ENCODE measurements at places on chromosomes 12 and 14.
A peak's percentile ranks its signal among the peaks of the same experiment; 100 is the strongest.

DNA sequence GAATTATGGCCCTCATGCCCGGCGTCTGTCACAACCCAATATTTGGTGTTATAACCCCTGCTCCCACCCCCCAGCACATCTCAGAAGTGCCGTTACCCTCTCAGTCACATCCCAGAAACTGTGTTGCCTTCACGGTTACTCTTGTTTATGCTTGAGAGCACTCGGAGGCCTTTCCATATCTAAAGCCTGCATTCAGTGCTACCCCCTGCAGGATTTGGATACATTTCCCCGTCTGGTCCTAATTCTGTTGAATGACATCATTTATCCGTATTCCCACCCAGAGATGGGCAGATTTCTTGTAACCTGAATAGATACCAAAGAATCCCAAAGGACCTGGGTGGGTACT is 19.1 kb upstream of the FOS start:
- no peak for DNase-seq

GRCh38 chr14:95314609-95315008 is 5.1 kb downstream of the CLMN start:
- no peak for DNase-seq

- DNase-seq, result no peak
Observed at GRCh38 chr14:39097159-39097558, 5.9 kb downstream of the SEC23A start.

- DNase-seq, result no peak
Observed at GRCh38 chr14:77965919-77966435, 166.1 kb downstream of the ADCK1 start.

DNA sequence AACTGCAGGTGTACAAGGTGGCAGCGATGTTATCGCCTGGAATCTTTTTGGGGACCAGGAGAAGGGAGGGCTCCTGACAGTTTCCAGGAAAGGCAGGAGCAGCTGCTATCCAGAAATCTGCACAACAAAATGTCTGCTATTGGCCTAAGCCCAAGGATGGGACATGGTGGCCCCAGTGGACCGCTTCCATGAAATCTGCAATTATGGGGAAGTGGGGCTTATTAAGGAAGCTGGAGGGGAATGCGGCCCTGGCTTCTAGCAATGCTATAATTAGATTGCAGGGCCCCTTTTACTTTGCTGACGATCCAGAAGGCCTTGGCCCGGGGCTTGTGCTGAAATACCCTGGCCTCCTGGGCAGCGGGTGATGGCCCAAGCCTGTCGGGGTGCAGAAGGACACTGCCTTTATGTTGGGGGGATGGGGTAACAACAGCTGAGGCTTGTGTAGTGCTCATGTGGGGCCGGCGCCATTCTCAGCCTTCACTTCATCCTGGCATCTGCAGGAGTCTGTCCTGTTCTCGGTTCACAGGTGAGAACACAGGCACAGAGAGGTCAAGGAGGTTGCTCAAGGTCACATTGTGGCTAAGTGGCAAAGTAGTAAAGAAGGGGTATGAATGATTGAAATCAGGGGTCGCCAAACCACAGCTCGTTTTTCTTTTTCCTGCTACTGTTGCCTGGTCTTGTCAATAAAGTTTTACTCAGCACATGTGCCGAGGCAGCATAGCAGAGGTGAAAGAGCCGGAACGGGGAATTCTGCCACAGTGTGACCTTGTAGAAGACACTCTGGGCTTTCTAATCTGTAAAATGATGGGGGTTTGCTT is 153.5 kb downstream of the RBM19 start:
- no peak for DNase-seq

GRCh38 chr12:111598637-111599452 is at the start of gene ATXN2:
TSS of gene ATXN2 (minus strand) at chr12:111599315. CDS start at chr12:111599034, 281 bp downstream.
- DNase-seq, result peak; percentile 41

DNA sequence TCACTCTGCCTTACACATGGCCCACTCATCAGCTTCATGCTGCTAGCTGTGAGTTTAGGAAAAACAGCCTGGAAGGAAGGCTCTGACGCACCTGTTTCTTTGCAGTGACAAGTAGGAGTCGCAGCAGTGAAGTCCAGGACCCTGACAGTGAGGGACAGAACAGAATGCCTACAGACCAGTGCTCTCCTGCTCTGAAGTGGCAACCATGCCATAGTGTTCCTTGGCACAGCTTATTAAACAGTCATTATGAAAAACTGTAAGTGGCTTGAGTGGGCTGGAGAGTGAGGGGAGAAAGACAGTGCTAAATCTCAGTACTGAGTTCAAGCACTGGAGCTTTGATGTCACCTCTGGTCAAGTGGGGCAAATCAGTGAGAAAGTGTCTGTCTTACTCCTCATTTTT is 61.7 kb downstream of the MYRFL start:
- DNase-seq, result no peak

DNA sequence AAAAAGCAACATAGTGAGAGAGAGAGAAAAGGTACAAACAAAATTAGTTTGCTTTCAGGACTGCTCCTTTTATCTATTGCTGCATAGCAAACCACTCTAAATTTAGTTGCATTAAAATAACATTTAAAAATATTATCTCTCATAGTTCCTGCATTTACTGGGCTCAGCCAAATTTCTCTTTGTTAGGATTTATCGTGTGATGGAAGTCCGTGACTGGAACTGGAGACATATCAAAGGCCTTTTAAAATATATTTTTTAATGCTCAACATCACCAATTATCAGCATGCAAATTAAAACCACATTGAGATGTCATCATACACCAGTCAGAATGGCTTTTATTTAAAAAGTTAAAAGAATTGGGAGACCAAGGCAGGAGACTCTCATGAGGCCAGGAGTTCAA is 107.6 kb upstream of the SYT1 start:
- DNase-seq, result no peak

GRCh38 chr12:32124637-32125036 is 18.0 kb downstream of the BICD1 start:
- DNase-seq, result no peak

GRCh38 chr14:72739446-72740405 is 154.2 kb downstream of the DPF3 start:
- DNase-seq, result no peak

- DNase-seq, result no peak
Observed at GRCh38 chr12:10584415-10584814, 29.0 kb downstream of the MAGOHB start.

- DNase-seq, result no peak
Observed at GRCh38 chr14:61381553-61381952, 60.2 kb downstream of the PRKCH start.

GRCh38 chr12:65956056-65956738 is 131.9 kb downstream of the HMGA2 start:
- DNase-seq, result no peak

- no peak for DNase-seq
Observed at GRCh38 chr12:130382818-130383217, 45.1 kb downstream of the PIWIL1 start.

DNA sequence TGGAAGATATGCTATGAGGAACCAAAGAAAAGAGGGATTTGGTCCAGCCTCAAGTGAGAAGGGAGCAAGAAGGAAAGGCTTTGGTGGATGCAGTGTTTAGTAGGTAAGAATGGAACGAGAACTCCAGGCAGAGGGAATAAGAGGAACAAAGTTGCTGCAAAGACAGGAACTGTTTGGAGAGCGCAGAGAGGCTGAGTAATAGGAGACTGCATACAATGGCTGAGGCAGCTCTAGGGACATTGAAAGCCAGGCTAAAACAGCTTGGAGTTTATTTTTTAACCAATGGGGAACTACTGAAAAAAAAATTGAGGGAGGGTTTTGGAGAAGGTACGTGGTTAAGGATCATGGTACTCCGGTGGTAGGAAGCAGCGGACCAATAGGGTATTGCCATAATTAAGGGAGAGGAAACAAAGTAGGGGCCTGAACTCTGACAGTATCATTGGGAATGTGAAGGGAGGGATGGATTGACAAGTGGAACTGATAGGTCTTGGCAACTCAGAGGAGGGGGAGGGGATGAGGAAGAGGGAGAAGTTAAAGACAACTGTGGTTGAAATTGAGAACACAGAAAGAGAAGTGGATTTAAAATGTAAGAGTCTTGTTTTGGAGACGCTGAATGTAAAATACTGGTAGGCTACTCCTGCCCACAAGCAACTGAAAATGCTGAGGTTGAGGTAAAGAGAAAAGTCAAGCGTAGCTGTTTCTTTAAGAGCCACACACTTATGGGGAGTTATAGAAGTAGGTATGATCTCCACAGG is 4.8 kb downstream of the ASCL4 start:
- DNase-seq, result no peak

DNA sequence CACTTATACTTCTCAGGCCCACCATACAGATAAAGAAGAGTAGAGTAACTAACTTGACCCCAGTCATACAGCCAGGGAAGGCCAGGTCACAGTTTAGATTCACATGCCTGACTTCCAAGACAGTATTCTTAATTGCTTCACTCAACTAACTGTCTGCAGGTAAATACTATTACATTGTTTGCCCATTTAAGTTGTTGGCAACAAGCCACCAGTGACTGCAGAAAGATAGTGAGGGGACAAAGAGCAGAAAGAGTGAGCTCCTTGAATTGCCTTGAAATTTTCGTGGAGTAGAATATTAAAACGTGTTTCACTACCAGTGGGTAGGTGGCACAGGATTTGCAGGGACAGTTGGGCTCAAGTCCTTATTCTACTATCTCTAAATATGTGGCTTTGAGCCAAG is 146.3 kb upstream of the RMST start:
- DNase-seq, result no peak

- DNase-seq, result no peak
Observed at GRCh38 chr12:69243099-69244084, 4.0 kb downstream of the CPSF6 start.

- DNase-seq, result no peak
Observed at GRCh38 chr12:116217045-116217735, 60.3 kb downstream of the MED13L start.

- DNase-seq, result no peak
Observed at GRCh38 chr14:87434680-87435079, 558.3 kb downstream of the GALC start.

DNA sequence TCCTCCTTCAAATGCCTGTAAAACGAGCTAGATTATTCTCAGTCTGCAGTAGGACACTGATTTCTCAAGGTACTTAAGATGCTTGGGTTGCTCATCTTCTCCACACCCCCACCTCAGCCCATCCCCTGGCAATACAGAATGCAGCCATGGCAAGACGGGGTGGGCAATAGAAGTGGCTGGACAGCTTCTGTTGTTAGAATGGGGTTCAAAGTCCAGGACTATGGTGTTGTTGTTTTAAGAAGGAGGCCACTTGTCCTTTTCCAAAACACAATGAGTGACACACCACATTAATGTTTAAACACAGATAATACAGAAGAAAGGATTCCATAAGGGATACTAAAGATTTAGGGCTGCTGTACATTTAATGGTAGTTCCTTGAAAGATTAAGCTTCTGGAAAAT is 188.9 kb upstream of the BCL2L14 start:
- DNase-seq, result no peak

GRCh38 chr14:88961214-88961613 is 136.8 kb downstream of the TTC8 start:
- no peak for DNase-seq

DNA sequence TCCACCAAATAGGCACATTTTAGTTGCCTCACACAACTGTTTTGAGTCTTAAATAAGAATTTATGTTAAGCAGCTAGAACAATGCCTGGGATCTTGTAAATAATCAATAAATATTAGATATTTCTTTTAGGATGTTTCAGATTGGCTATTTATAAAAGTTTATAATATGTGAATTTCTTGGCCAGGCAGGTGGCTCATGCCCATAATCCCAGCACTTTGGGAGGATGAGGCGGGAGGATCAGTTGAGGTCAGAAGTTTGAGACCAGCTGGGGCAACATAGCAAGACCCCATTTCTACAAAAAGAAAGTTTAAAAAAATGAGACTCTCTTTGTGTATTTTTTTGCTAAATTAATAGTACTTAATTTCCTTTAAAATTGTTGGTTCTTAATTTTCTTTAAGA is 21.8 kb downstream of the ARG2 start:
- no peak for DNase-seq

- peak; percentile 13 for DNase-seq
Observed at GRCh38 chr14:52131640-52132320, 62.9 kb upstream of the NID2 start.

DNA sequence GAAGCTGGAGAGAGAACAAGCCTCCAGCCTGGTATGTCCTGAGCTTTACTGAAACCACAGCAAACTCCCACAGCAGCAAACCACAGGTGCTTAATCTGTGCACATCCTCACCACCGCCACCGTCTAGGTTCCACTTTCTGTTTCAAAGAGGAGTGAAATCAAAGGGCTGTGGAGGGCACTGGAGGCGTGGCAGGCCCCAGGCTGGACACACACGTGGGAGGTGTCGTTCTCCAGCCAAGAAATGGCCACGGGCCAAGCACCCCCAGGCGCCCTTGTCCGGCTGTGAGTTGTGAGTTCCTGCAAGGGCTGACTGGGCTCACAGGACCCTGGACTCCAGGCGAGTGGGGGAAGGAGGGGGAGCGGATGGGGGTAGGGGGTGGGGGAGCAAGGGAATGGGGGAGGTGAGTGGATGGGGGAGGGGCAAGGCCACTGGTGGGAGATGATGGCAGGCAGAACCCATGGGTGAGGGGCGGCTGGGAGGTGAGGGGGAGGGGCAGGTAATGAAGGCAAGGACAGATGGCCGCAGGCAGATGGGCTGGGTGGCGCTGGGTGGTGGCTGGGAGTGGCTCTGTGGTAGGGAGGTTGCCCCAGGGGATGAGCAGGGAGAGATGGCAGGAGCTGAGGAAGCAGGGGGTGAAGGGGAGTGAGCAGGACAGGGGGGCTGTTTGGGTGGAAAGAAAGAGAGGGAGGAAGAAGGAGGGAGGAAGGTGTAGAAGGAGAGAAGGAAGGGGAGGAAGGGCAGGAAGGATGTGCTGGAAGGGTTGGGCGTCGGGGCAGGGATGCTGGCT is 86.7 kb downstream of the NCOR2 start:
- DNase-seq, result no peak

DNA sequence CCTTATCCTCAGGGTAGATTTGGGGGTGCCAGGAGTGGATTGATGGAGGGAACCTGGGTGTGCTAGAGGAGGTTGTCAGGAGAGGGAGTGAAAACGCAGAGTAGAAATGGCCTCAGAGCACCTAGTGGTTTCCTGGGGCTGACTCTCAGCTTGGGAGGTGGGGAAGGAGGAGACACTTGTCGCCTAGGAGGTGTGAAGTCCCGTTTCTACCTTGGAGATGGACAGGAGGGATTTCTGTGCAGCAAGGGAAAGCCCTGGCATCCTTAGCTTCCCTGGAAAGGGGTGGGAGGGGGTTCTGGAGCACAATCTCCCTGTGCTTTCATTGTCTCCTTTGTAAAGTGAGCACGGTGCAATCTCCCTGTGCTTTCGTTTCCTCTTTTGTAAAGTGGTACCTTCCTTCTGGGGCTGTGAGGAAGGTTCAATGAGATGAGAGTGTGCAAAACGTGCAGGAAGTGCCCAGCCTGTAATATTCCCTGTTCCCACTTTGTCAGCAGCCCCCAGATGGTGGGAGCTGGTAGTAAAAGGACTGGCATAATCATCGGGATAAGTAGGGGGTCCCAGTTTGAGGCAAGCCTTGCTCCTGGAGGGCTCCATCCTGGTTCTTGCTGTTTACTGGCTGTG is 1.6 kb downstream of the OAS3 start:
- no peak for DNase-seq

DNA sequence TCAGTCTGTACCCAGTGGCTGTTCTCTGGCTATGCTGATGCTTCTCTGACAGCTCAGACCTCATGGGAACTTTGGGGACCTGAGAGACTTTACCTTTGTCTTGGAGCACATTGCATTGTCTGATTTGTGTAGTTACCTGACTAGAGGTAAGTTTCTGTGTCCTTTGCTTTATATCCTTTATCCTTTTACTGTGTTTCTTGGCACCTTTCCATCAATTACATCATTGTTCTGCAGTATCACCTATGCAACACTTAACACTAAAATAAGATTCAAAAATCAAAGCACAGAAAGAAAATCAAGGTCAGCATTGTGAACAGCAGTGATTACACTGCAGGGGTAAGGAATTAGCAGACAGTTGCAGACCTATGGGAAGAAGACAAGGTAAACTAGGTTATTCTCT is 43.8 kb downstream of the SLC35F4 start:
- DNase-seq, result no peak

- DNase-seq, result no peak
Observed at GRCh38 chr14:75539162-75539560, 16.9 kb downstream of the BATF start.
